Kidney (tissue), 22 donors: ENCODE measurements at places on chromosomes 6 and 20.
A peak's percentile ranks its signal among the peaks of the same experiment; 100 is the strongest.

GRCh38 chr6:134880487-134881190 lies 69.3 kb downstream of the ALDH8A1 start:
- no peak overlapping the region for H3K4me3 ChIP-seq
- H3K36me3 ChIP-seq = no peaks in the 10 kb centered on the region
- no peaks in the 10 kb centered on the region for H3K4me1 ChIP-seq
- no peak overlapping the region for H3K27ac ChIP-seq
- no peak for DNase-seq
- no peaks in the 10 kb centered on the region for H3K27me3 ChIP-seq

- no peak for DNase-seq
- no peaks in the 10 kb centered on the region for H3K27me3 ChIP-seq
- no peak overlapping the region for H3K4me3 ChIP-seq
- H3K4me1 ChIP-seq = no peaks in the 10 kb centered on the region
- no peak overlapping the region for H3K27ac ChIP-seq
Observed at GRCh38 chr6:147141711-147142308, 62.4 kb upstream of the STXBP5 start.

DNA sequence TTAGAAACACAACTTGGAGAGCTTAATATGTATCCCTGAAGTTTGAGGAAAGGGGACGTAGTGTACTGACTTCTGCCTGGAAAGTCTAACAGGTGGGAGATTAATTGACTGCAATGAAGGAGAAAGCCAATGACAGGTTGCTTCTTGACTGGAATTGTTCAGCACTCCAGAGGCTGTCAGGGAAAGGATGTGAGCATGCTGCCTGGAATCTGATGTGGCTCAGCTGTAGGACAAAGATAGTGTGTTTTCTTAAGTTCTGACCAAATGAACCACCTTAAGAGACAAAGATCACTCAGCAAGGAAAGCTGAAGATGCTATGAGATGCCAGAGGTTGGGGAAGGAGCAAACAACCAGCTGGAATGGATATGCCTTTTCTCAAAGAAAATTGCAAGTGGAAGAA lies 185.8 kb downstream of the PHF3 start:
- H3K36me3 ChIP-seq = no peaks in the 10 kb centered on the region
- H3K4me3 ChIP-seq = no peak overlapping the region
- no peak overlapping the region for H3K27ac ChIP-seq

GRCh38 chr6:32375739-32376529 lies 4.2 kb upstream of the TSBP1 start:
- no peaks in the 10 kb centered on the region for H3K4me1 ChIP-seq
- no peak overlapping the region for H3K27ac ChIP-seq
- H3K36me3 ChIP-seq = no peaks in the 10 kb centered on the region
- no peaks in the 10 kb centered on the region for H3K27me3 ChIP-seq
- DNase-seq = no peak

GRCh38 chr6:169406804-169407203 lies 153.2 kb upstream of the THBS2 start:
- peak; percentile 4 for DNase-seq
- H3K4me3 ChIP-seq = no peak overlapping the region
- no peaks in the 10 kb centered on the region for H3K27me3 ChIP-seq
- H3K27ac ChIP-seq = no peak overlapping the region

DNA sequence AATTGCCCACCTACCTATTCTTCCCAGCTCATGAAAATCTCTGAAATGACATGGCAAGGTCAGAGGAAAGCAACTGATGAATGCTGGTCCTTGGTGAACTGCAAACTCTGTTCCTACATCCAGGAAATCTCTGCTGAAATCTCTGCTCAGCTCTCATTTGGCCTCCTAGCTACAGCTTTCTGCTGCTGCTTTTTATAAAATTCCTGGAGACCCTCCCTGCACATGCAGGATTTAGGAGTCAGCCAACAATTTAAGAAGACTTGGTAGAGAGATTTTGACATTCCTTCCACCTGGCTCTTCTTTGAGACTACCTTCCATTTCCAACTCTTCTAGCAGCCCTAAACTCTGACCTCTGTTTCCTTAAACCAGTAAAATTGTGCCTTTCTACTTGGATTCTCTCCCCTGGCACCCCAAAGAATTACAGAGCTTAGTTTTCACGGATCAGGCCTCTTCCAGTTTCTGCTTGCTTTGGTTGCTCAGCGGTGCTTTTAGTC lies 55.5 kb downstream of the PDE7B start:
- no peak overlapping the region for H3K4me3 ChIP-seq
- H3K36me3 ChIP-seq = no peaks in the 10 kb centered on the region
- H3K4me1 ChIP-seq = peaks cover 2% of the 10 kb centered on the region
- H3K27ac ChIP-seq = no peak overlapping the region
- no peak for DNase-seq

DNA sequence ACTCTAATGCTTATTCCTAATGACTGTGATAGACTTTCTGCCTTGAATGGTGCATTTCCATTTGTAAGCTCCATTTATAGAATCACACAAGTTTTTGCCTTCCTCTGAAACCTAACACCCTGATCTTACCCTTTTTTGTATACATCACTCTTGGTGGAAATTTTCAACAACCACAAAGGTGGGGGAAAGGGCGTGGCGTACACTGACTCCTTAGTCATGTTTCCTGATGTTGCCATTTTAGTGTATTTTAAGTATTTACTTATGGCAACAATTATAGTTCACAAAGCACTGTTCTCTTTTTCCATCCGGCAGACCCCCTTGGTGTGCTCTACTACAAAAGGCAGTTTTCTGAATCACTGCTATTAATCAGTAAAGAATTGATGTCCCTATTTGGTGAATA lies 92.0 kb downstream of the ATXN1 start:
- no peaks in the 10 kb centered on the region for H3K36me3 ChIP-seq
- no peaks in the 10 kb centered on the region for H3K4me1 ChIP-seq
- no peaks in the 10 kb centered on the region for H3K27me3 ChIP-seq
- H3K27ac ChIP-seq = no peak overlapping the region

DNA sequence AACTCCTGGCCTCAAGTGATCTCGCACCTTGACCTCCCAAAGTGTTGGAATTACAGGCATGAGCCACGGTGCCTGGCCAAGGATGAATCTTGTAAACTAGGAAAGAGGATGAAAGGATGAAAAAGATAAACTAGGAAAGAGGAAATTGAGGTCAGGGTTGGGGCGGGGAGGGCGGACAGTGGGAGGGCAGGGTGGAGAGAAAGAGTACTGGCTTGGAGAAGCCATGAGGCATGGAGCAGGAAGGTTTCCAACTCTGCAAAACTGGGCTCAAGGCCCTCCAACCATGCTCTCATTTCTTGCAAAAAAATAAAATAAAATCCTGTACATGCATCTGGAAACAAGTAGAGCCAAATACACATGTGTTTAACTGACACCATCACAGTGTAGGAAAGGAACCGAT lies 256.6 kb upstream of the SGK1 start:
- no peaks in the 10 kb centered on the region for H3K4me1 ChIP-seq
- no peak for DNase-seq
- no peak overlapping the region for H3K27ac ChIP-seq
- no peak overlapping the region for H3K4me3 ChIP-seq
- H3K27me3 ChIP-seq = no peaks in the 10 kb centered on the region

- H3K36me3 ChIP-seq = no peaks in the 10 kb centered on the region
- DNase-seq = no peak
- H3K4me3 ChIP-seq = peak overlapping the region; percentile 84
- peaks cover 8% of the 10 kb centered on the region for H3K4me1 ChIP-seq
Observed at GRCh38 chr6:36985417-36985807, 584 bp downstream of the MTCH1 start.

DNA sequence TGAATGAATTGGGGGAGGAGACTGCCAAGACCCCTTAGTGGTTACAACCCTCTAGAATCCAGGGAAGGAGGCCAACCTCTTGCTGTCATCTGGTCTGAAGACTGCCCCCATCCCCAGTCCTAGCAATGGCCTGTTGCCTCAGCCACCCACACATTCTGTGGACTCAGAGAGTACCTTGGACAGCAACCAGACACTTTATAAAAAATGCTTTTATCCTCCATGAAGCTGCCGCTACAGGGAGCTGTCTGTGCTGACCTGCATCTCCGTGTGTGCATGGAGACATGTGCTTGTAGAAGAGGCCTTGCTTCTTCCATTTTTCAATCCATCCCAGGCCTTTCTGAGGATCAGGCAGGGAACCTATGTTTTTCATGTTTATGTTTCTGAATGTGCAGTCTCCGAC lies 15.2 kb downstream of the CDH22 start:
- H3K27ac ChIP-seq = no peak overlapping the region
- no peaks in the 10 kb centered on the region for H3K4me1 ChIP-seq
- no peak overlapping the region for H3K4me3 ChIP-seq
- H3K27me3 ChIP-seq = no peaks in the 10 kb centered on the region
- H3K36me3 ChIP-seq = no peaks in the 10 kb centered on the region
- peak; percentile 91 for DNase-seq

DNA sequence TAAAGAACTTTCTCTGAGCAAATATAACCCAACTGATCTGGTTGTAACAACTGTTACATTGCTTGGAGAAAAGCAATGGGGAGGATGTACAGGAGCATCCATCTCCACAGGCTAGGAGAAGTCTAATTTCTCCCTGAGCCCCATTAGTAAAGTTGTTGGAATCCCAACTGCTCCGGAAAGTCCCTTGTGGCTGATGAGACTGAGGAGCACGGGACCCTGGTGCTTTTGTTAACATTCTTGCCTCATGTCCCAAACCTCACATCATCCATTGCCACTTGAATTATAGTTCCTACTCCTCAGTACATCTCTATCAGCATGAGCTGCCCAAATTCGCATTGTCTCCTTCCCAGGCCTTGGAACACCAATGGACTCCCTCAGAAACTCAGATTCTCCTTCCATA lies 260.6 kb upstream of the BMP2 start:
- no peak overlapping the region for H3K4me3 ChIP-seq
- DNase-seq = no peak
- H3K27me3 ChIP-seq = no peaks in the 10 kb centered on the region

- no peaks in the 10 kb centered on the region for H3K4me1 ChIP-seq
- DNase-seq = peak; percentile 68
- H3K4me3 ChIP-seq = peak overlapping the region; percentile 46
- H3K27ac ChIP-seq = peak overlapping the region; percentile 14
Observed at GRCh38 chr20:32536851-32537656, 48.1 kb downstream of the NOL4L start.

- H3K27me3 ChIP-seq = no peaks in the 10 kb centered on the region
- no peak for DNase-seq
- no peaks in the 10 kb centered on the region for H3K4me1 ChIP-seq
- no peaks in the 10 kb centered on the region for H3K36me3 ChIP-seq
Observed at GRCh38 chr6:113009682-113010081, 662.6 kb downstream of the RFPL4B start.

DNA sequence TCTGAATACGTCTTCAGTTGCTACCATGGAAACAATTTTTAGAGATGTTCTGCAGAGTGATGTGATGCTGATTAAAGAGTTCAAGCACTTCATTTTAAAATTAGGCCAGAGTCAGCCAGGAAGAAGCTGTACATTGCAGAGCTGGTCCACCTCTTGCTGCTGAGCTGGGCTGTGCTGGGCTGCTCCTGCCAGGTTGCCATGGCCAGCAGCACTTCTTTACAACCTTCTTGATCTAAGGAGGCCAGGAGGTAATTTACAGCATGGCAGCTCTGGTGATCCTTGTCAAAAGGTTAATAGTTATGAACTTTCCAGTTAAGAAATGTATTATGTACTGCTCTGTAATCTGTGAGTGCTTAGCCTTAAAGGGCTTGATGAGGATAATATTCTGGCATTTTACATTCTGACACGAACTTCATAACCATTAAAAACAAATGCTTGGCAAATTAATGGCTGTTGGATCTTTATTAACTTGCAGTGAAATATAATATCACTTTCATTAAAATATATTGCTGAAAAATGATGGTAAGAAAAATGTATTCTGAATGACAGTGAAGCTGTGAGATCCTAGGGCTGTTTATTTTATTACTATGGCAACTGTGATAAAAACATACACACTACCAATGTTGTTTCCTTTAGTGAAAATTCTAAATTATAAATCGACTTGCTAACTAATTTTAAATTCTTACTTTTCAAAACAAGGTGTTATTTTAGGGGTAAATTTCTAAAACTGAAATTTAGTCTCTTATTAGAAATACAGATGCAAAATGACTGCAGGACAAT lies 259.7 kb downstream of the RFPL4B start:
- H3K4me3 ChIP-seq = no peak overlapping the region
- no peaks in the 10 kb centered on the region for H3K4me1 ChIP-seq
- no peak for DNase-seq
- H3K27me3 ChIP-seq = no peaks in the 10 kb centered on the region
- no peaks in the 10 kb centered on the region for H3K36me3 ChIP-seq
- no peak overlapping the region for H3K27ac ChIP-seq

DNA sequence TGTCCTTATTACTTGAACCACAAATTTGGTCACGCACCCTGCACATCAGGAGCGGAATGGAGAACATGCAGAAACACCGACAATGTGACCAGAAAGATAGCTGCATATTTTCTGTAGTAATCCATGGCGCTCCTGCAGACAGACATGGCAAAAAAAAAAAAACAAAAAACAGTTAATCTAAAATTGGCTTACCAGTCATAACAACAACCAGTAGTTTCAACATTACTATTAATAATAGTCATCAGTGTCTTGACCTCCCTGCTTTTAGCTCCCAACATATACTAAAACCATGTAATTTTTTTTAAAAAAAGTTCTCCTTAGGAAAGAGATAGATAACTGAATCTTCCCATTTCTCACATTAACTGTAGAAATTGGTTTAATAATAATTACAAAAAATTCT lies 6.8 kb downstream of the CGA start:
- no peaks in the 10 kb centered on the region for H3K27me3 ChIP-seq
- H3K4me1 ChIP-seq = no peaks in the 10 kb centered on the region
- H3K36me3 ChIP-seq = no peaks in the 10 kb centered on the region
- no peak overlapping the region for H3K4me3 ChIP-seq

GRCh38 chr20:62408640-62409039 lies 1.6 kb upstream of the CABLES2 start:
- no peaks in the 10 kb centered on the region for H3K36me3 ChIP-seq
- H3K4me1 ChIP-seq = no peaks in the 10 kb centered on the region
- H3K4me3 ChIP-seq = no peak overlapping the region
- no peaks in the 10 kb centered on the region for H3K27me3 ChIP-seq
- no peak overlapping the region for H3K27ac ChIP-seq
- DNase-seq = no peak

DNA sequence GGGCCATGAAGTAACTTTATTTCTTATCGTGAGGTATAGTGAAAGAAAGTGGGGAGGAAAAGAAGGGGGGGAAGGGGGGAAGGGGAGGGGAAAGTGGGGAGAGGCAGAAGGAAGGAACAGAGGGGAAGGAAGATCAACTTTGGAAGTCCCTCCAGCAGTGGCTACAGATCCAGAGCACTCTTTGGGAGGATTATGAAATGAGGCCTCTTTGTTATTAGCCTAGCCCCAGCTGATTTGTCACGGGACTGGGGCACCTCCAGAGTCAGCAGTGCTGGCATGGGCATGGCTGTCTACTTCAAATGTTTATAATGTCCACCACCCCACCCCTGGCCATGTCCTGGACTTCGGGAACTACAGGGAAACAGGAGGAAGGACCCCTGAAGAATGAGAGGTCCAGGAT lies 7.6 kb downstream of the MOCS1 start:
- DNase-seq = no peak
- no peak overlapping the region for H3K4me3 ChIP-seq
- no peaks in the 10 kb centered on the region for H3K27me3 ChIP-seq
- H3K27ac ChIP-seq = no peak overlapping the region

GRCh38 chr6:85136310-85136709 lies 313.6 kb upstream of the NT5E start:
- H3K27me3 ChIP-seq = no peaks in the 10 kb centered on the region
- H3K4me1 ChIP-seq = no peaks in the 10 kb centered on the region
- no peaks in the 10 kb centered on the region for H3K36me3 ChIP-seq
- no peak overlapping the region for H3K4me3 ChIP-seq
